CD8-positive, alpha-beta memory T cell (primary cell): ENCODE measurements at places on chromosomes 6 and 20.
A peak's percentile ranks its signal among the peaks of the same experiment; 100 is the strongest.

- no peak for DNase-seq
These were observed 81.5 kb upstream of the F13A1 start for GRCh38 chr6:6402006-6402405.

- no peak for DNase-seq
These were observed 68.0 kb downstream of the SLC35F1 start for GRCh38 chr6:117974914-117975627.

- no peak for DNase-seq
These were observed 144.0 kb upstream of the AGPAT4 start for GRCh38 chr6:161417717-161418462.

DNA sequence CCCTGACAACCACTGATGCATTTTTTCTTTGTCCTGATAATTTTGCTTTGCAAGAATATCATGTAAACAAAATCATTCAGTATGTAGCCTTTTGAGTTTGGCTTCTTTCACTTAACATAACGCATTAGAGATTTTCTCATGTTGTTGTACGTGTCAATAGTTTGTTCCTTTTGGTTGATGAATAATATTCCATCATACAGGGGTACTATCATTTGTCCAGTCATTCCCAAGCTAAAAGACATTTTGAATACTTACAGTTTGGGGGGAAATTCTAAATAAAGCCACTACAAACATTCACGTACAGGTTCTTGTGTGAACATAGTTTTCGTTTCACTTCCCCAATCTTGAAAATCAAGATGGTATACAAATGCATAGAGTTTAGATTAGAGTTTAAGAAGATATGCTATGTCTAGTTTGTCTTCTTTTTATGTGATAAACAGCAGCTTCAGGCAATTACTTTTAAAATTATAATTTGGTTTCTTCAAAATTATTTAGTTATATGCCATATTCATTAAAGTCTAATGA lies 5.2 kb downstream of the HAO1 start:
- DNase-seq = no peak

DNA sequence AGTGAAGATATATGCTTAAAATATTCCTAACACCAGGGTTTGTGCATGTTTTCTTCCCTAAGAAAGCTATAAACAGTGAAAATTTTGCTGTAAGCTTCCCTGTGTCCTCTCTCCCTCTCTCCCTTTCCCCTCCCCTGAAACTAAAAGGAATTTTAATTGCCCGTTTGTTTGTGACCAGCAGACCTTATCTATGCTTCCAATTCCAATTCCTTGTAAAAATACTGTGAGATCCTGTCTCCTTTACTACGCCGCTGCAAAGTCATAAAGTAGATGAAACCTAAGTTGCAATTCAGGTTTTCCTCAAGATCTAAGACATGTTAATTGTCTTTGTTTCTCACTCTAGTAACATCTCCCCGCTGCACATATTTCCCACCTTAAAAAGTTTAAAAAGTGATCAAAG lies 82.3 kb downstream of the DNAH8 start:
- no peak for DNase-seq

GRCh38 chr20:23622839-23623343 lies 14.9 kb downstream of the CST3 start:
- DNase-seq = no peak

DNA sequence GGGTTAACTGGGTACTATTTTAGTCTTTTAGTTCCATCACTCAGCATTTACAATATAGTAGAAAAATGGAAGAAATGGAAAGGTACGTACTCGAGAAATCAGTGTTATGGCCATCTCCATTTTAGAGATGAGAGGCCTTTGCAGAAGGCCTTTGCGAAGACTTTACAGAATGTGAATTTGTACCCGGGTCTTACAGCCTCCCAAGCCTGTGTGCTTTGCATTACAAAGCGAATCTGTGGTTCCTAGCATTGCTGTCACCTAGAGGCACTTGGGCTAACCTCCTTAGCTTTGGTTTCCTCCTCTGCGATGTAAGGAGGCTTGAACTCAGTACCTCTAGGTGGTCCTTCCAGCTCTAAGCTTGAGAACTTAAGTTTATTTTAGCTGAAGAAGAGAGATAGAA lies 10.9 kb downstream of the VAPB start:
- no peak for DNase-seq

DNA sequence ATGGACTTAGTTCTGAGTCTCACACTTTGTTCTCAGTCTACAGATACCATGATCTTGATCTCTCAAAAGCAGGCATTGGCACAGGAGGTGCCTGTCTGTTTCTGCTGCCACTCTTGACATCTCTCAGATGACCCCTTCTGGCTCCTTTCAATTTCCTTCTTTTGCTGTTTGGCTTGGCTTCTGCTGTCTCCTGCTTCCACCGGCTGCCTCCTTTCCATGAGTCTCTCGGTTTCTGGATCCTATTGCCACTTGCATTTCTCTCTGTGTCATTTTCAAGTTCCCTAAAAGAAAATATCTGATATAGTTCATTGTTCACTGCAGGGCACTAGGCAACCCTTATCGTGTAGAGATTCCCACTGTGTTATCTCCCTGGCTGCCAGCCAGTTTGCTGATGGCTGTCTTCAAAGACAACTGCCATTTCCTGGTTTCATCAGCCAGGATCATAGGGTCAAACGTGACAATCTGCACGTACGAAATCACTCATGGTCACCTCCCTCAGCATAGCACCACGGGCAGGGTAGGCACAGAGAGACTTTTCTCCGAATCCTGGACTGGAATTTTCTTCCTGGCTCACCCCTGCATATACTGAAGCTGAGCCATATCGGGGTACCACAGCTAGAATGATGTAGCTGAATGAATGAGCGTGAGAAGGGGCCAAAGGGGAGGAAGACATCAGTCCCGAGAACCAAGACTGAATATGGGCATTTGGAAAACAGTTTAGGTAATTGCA lies 144.6 kb upstream of the TMEM170B start:
- DNase-seq = no peak

- DNase-seq = no peak
These were observed 88.2 kb downstream of the TCP11 start for GRCh38 chr6:35052694-35053565.

- no peak for DNase-seq
These were observed 106.3 kb downstream of the TNFRSF21 start for GRCh38 chr6:47203266-47203937.

DNA sequence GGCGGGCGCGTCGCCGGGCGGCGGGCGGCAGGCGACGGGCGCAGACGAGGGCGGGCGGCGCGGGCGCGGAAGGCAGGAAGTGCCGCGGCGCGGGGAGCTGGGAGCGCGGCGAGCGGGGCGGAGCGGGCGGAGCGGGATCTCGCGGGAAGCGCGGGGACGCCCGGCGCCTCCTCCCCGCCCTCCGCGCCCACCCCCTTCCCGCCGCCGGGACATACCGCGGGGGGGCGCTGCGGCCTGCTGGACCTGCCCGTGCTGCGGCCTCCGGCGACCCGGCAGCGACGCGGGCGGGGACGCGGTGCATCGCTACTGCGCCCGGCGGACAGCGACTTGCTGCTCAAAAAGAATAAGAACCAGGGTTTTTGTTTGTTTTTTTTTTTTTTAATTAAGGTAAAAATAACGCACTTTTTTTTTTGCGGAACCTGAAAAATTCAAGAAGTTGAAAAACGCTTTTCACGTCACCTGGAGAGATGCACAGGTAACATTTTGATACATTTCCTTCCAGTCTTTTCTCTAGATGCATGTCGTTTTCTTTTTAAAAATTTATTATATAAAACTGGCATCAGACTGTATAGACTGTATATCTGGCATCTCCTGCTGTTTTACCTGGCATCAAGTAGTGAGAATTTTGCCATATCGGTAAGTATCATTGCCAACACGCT lies at the start of gene CENPB:
CENPB (minus strand) TSS at position 76 of the 659 bp plus-strand sequence. CDS start 257 bp downstream, outside the sequence.
- DNase-seq = peak; percentile 89

- DNase-seq = no peak
These were observed 213.0 kb upstream of the SUPT3H start for GRCh38 chr6:45590696-45591184.

DNA sequence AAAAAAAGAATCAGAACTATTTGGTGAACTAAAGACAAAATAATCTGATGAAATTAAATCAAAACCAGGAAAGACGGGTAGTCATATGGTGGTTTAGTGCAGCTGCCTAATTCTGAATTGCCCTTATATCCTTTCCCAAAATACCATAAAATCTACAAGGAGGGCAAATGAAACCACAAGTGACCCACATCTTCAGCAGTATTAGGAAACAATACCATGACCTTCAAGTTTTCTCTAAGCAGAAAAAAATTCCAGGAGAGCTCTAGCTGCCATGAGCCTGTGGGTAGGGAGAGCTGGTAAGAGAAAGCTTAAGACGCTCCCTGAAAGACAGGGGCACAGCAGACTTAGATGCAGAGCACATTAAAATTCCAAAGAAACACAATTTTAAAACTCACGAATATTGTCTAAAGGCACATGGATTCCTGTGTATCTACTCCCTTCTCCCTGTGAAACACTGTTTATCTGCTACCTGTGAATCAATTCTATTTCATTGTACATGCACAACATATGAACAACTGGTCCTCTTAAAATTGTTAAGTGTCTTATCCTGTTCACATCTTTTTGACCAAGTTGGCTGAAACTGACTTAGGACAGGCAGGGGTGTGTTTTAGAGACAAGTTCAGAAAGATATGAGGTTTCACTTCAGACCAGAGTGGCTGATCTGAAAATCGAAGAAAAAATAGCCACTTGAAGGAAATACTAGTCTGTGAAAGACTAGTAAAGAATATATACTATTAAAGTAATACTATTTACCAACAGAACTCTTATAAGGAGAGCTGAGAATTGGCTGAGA lies 153.6 kb upstream of the SHLD1 start:
- no peak for DNase-seq

DNA sequence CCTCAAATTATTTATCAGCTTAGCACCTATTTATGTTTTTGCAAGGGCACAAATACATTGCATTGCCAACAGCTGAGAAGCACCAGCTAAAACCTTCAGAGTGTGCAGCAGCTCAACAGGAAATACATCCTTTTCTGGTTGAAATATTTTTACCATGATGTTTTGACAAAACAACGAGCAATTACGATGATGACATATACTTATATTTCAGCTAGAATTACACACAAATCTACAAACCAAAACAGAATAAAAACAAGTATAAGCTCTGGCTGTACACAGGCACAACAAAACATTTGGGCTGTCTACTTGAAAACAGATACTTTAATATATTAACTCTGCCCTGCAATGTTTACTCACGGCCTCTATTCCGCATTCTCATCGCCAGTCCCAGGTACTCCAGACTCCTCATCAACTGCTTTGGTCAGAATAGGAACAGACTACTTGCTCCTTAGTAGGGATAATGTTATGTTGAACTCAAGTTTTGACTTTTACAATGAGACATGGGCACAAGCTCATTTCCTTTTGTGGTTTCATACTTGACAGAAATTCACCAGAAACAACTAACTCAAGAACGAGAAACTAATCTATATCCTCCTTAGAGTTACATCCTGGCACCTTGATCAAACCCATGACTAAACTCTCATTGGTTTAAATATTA lies 377.6 kb downstream of the ESR1 start:
- DNase-seq = no peak

GRCh38 chr6:53938810-53939209 lies 144.0 kb downstream of the LRRC1 start:
- DNase-seq = no peak

- no peak for DNase-seq
These were observed 8.3 kb downstream of the PI16 start for GRCh38 chr6:36962874-36963273.

- no peak for DNase-seq
These were observed 115.9 kb upstream of the ARMC2 start for GRCh38 chr6:108732091-108732870.

DNA sequence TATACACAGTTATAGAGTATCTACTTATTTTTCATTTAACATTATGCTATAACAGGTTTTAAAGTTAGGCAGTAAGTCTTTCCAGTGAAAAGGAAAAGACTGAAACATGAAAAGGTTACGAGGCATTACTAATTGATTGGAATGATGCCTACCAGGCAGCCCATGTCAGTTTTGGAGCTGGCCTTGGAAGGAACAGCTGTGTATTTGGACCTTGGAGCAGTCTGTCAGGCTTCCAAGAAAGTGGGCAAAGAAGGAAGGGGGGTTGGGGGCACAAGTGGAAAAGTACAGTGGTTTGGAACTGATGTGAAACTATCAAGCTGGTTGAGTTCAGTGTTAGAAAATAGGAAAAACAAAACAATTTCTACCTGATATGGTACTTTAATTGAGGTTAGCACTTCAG lies 41.7 kb downstream of the SLC16A10 start:
- DNase-seq = no peak

- DNase-seq = no peak
These were observed 689.7 kb downstream of the EPM2A start for GRCh38 chr6:145045582-145045981.

GRCh38 chr6:145850671-145851070 lies 36.1 kb upstream of the FBXO30 start:
- no peak for DNase-seq

DNA sequence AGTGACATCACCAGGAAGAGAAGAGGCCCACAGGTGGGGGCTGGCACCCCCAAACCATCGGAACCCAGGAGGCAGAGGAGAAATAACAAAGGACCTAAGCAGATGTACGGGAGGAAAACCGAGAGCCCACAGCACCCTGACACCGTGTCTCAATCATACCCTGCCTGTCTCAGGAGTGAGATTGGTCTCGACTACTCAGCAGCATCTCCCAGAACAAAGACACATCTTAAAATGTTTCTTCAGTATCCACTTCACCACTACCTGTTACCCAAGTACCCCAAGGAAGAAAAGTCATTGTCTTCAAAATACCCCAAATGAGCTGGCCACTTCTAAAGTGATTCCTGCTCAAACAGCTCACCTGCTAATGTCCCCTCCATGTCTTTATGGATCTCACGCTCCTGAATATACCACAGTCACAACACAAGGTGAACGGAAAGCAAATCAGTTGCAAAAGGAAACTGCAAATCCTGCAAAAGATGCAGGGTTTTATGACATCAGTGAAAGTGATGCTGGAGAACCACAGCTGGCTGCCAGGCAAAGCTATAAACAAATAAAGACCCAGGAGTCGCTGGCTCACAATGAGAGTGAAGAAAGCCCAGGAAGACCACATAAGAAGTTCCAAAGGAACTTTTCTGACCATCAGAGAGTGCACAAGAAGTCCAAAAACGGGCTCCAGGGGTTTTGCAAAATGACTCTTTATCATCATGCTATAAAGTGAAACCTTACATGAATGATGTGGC lies 44.1 kb downstream of the PREX1 start:
- DNase-seq = peak; percentile 57

- no peak for DNase-seq
These were observed 21.9 kb upstream of the TULP1 start for GRCh38 chr6:35534407-35535170.

- peak; percentile 57 for DNase-seq
These were observed 16.1 kb upstream of the ZNF292 start for GRCh38 chr6:87139236-87139635.

GRCh38 chr20:53914091-53914780 lies 156.2 kb downstream of the BCAS1 start:
- no peak for DNase-seq

GRCh38 chr6:291697-292505 lies at the start of gene DUSP22:
Gene DUSP22 (plus strand): TSS chr6:292487. CDS start chr6:292540, 53 bp downstream.
- peak; percentile 70 for DNase-seq
